Activated CD4-positive, alpha-beta T cell treated with anti-CD3 and anti-CD28 coated beads, Interleukin-2, amount 10 ng/mL, durations not matched to agents 7 days and 5 days (primary cell): ENCODE measurements at places on chromosomes 7 and 10. TPM values are rescaled to one million over a fixed set of nuclear protein-coding genes. Genes with fewer than 3 reads are reported as not detected.
A peak's percentile ranks its signal among the peaks of the same experiment; 100 is the strongest.

GCK gene
- total RNA-seq, result not detected

CPXM2 gene
- total RNA-seq, result not detected

KCTD7 gene
- total RNA-seq, result 40.0 TPM

ASB10 gene
- total RNA-seq, result not detected

PKD2L1 gene
- not detected for total RNA-seq

- no peak for DNase-seq
Measured at GRCh38 chr10:128173386-128173785, 47.2 kb upstream of the MKI67 start.

DNA sequence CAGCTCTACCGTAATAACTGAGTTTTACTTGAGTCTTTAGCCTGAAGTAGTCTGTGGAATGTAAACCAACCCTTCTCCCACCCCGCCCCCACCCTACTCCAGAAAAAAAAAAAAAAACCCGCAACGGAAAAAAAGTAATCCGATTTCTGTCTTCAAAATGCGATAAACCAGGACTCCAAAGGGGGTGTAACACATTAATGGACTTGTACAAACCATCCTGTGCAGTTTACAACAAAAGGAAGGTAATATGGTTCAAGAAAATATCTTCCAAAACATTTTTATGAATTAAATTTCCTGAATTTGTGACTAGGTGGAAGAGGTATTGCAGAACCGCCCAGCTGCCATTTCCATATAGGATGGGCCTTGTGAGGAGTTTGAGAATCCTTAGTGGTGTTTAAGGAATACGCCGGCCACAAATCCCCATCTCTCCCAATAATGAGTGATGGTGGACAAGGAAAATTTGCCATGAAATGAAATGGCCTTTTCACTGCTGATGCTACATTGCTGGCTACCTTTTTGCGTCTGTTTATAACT is 10.6 kb downstream of the SKIDA1 start:
- no peak for DNase-seq

- DNase-seq, result no peak
Measured at GRCh38 chr7:103541947-103542346, 95.9 kb upstream of the SLC26A5 start.

- DNase-seq, result no peak
Measured at GRCh38 chr10:62025901-62026879, 124.7 kb downstream of the ARID5B start.

GRCh38 chr10:130715686-130716670 is 579.8 kb downstream of the GLRX3 start:
- DNase-seq, result no peak

DNA sequence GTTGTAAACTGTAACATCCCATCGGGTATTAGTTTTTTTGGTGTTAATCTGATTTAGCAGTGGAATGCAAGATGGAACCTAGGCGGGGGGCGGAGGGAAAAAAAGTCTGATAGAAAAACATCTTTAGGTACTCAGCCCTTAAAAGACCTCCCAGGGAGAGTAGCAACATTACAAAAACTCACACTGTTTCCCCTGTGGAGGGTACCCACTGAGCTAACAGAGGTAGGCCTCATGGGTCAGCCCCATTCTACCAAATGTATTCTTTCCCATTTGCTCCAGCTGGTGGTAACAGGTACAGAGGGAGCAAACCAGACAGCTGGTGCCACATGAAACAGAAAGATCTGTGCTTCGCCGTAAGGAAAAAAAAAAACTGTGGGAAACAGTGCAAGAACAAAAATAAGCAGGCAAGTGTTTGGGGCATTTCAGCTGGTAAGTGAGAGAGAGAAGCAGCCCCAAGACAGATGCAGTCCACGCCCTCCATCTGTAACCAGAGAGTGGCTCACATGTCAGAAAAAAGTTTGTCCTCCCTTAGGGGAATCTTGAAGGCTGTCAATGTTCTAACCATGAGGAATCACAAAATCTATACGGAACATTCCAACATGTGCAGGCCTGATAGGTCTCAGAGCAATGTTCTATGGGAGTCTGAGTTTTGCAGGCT is 65.3 kb downstream of the HOXA1 start:
- DNase-seq, result no peak

- no peak for DNase-seq
Measured at GRCh38 chr7:56537952-56538351, 421.7 kb upstream of the NUPR2 start.

DNA sequence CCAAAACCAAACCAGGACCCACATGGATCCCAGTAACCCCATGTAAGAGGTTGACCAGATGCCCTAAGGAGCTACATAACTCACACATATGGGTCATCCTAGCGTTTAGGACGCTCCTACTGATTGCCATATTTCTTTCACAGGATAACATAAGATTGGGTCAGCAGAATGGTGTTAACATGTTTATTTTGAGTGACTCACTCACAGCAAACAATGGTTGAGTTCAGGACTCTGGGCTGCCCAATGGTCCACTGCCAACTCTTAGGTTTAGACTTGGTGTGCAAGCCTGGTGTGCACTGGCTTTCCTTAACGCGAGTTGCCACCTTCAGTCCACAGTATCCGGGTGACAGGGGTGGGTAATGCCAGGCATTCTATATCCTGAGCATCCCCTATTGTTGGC is 211.5 kb downstream of the GPAM start:
- DNase-seq, result no peak

DNA sequence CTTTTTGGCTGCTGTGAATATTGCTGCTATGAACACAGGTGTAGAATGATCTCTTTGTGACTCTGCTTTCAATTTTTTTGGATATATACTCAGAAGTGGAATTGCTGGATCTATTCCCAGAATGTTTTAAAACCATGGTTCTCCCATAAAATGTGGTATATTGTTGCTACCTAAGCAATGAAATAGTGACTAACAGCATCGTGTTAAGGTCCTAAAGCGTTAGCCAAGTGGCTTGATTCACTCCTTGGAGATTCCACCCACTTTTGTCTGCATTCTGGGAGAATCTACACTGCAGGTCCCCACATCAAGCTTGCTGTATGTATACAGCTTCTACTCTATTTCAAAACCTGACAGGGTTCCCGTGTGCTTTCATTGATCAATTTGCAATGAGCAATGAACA is 105.6 kb downstream of the CDK6 start:
- no peak for DNase-seq

DNA sequence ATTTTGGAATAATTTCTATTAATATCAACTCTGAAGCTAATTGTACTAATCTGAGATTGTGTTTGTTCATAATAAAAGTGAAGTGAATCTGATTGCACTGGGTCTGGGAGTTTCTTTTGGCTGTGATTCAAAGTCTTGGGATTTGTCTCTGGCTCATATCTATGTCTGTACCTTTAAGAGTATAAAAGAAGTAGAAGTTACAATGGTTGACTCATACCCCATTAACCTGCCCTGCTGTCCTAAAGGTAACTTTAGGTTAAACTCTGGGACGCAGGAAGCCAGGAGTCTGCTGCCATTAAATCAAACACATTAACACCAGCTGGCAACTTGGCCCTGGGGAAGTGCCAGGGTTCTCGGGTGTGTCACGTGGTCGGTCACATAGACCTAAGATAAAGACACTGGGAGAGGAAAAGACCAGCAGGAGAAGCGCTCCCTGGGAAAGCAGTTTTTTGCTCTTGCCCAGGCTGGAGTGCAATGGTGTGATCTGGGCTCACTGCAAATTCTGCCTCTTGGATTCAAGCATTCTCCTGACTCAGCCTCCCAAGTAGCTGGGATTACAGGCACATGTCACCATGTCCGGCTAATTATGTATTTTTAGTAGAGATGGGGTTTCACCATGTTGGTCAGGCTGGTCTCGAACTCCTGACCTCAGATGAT is 17.8 kb downstream of the SCD start:
- no peak for DNase-seq

DNA sequence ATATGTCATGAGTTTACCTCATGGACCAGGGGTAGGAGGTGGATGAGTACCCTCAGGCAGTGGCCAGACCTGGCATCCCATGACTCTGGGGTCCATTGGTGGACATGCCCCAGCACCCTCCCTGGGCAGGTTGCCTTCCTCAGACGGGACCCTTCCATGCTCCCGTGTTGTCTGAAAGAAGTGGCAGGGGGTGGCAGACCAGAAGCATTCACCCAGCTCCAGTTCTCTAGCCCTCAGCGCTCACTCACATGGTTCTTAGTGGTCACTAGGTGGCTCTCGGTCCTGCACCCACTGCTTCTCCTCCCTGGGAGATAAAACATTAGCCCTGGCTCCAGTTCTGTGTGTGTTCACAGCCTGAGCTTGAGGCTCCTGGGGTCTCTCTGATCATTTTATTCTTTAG is 6.0 kb downstream of the RBP3 start:
- no peak for DNase-seq

DNA sequence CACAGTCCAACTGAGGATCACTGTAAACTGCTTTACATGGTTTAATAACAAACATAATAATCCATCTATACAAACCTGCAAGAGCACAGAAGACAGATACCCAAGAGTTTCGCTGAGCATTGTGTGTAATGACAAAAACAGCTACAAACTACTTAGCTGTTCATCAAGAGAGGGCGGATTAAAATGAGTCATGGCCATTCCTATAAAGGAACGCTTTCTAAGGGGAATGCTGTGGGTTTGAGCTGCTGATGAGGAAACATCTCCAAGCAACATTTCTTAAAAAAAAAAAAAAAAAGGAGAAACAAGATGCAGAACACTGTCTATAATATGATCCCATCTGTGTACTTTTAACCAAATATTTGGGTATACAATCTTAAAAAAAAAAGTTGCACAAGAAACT is 33.8 kb downstream of the VOPP1 start:
- DNase-seq, result no peak

- DNase-seq, result no peak
Measured at GRCh38 chr10:92692697-92693533, 3.2 kb downstream of the HHEX start.

GRCh38 chr7:54758702-54759592 is at the start of gene SEC61G:
Gene SEC61G (minus strand): TSS chr7:54759211. CDS start chr7:54757588, 1,623 bp downstream.
- peak; percentile 96 for DNase-seq

GRCh38 chr7:32639122-32639521 is 143.8 kb downstream of the AVL9 start:
- no peak for DNase-seq

DNA sequence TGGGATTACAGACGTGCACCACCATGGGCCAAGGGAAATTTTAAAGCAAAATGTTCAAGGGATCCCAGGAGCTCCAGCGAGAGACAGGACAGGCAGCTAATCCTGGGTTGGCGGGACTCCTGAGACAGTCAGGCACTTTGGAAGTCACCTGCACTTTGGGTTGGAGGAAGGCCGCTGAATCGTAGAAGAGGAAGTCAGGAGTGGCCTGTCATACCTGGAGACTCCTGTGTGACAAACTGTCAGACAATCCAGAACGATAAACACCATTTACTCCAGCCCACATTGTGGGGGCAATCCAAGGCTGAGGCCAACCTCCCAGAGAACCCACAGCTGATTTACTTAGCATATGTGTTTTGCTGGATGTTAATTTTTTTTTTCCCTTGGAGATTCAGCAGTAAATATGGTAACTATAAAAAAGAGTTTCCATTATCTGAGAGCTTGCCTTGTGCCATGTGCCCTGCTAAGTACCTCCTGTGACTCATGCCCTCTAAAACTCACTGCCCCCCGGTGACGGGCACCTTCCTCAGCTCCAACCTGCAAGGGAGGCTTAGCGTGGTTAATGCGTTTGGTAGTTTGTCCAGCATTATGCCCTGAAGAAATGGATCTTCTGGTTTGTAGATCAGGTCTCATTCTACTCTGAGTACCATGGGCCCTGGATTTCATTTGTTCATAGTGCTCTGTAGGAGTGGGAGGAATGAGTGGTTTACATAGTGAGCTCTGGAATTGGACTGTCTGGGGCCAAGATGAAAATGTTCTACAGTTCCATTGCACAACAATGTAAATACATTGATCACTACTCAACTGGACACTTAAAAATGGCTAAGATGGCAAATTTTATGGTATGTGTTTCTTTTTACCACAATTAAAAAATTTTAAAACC is 50.9 kb downstream of the ICA1 start:
- DNase-seq, result no peak

- DNase-seq, result no peak
Measured at GRCh38 chr10:125102246-125102645, 58.1 kb downstream of the CTBP2 start.
